ENCODE measurements at places on chromosomes 11 and 22. TPM values are rescaled to one million over a fixed set of nuclear protein-coding genes. Genes with fewer than 3 reads are reported as not detected.

DNA sequence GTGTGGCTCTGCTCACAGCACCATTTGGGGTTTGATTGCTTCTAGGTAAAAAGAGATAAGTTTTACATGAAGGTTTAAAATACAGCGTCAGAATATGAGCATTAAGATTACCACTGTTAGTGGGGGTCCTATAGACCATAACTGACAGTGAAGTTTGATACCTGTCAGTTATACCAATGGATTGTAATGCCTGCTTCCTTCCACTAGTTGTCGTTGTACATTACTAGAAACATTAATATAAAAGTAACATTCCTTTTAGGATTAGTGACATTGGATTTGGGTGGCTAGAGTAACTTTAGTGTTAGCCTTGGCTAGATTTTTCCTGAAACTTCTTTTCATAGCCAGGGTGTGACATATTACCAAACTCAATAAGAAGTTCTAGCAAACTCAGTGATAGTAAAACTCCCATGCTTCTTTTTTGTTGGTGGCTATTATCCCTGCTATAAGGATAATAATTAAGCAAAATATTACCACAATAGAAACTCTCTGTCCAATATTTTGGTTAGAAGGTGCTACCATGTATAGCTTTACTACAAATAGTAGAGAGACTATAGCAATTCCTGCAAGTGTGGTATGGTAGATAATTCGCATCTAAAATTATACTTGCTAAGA lies 57.1 kb downstream of the FAM181B start:
- no peak overlapping the region for H3K4me3 ChIP-seq
- no peak overlapping the region for H3K27ac ChIP-seq
- H3K4me1 ChIP-seq: no peaks in the 10 kb centered on the region
- H3K27me3 ChIP-seq: no peaks in the 10 kb centered on the region
- no peaks in the 10 kb centered on the region for H3K36me3 ChIP-seq

- peaks cover 11% of the 10 kb centered on the region for H3K4me1 ChIP-seq
- H3K27ac ChIP-seq: no peak overlapping the region
- peaks cover 18% of the 10 kb centered on the region for H3K27me3 ChIP-seq
- H3K36me3 ChIP-seq: no peaks in the 10 kb centered on the region
- no peak for DNase-seq
These were observed 2.6 kb upstream of the FADS3 start for GRCh38 chr11:61893981-61894380.

GRCh38 chr11:69625476-69625875 lies 15.5 kb upstream of the CCND1 start:
- no peaks in the 10 kb centered on the region for H3K27me3 ChIP-seq
- H3K27ac ChIP-seq: no peak overlapping the region
- no peaks in the 10 kb centered on the region for H3K4me1 ChIP-seq
- H3K36me3 ChIP-seq: no peaks in the 10 kb centered on the region

- no peak overlapping the region for H3K27ac ChIP-seq
- peaks cover 51% of the 10 kb centered on the region for H3K27me3 ChIP-seq
- no peak for DNase-seq
- H3K4me1 ChIP-seq: peaks cover 12% of the 10 kb centered on the region
These were observed 4.3 kb upstream of the NRIP3 start for GRCh38 chr11:9008011-9008550.

HPX gene
- 0.56 TPM for total RNA-seq

Data from neural progenitor cell (in vitro differentiated cells).